ENCODE measurements at places on chromosomes 6 and 20.

- no peak for DNase-seq
These were observed 131.9 kb upstream of the BACH2 start for GRCh38 chr6:90428514-90428913.

GRCh38 chr6:161745594-161746141, 471.8 kb upstream of the AGPAT4 start:
- no peak for DNase-seq

DNA sequence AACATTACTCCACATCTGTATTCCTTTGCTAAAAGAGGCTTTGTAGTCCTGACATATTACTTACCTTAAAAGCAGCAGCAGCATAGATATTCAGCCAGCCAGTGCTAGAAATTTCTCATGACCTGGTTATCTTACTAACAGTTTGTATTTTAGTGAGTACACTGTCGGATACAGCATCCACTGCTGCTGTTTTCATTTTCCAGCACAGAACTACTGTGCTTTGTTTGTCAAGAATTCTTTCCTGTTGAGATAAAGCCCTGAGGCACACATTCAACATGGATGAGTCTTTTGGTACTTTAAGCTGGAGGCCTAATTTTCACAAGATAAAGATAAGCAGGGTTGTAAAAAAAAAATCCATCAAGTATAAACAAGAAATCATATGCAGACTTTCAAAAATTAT, 311.2 kb upstream of the OPRM1 start:
- DNase-seq = no peak

DNA sequence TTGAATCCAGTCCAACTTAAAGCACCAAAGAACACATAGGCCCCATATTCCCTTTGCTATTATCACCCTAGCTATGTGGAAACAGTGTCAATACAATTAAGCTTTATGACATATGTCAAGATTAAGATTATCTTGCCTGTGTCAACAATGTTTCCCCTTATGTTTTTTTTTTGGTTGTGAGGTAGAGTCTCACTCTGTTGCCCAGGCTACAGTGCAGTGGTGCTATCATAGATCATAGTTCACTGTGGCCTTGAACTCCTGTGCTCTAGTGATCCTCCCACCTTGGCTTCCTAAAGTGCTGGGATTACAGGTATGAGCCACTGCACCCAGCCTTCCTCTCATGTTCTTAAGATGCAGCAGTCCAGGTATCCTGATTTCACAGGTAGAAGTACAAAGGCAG, 17.8 kb downstream of the AFG1L start:
- DNase-seq = no peak

GRCh38 chr20:22307409-22307808, 277.0 kb downstream of the FOXA2 start:
- no peak for DNase-seq

DNA sequence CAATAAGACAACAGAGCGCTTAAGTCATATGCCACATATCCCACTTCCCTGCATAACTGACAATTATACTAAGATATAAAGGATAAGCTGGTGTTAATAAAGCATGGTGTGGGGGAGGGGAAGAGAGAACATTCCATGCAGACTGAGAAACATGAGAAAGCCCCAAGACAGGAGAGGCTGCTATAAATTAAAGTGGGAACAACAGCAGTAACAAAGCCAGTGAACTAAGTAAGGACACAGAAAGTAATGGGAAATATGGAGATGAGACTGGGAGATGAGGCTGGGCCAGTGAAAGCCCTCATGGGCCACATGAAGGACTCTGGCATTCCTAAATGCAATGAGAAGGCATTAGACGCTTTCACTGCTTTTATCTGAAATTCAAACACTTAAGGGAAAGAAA, 41.3 kb downstream of the SESN1 start:
- DNase-seq = no peak

DNA sequence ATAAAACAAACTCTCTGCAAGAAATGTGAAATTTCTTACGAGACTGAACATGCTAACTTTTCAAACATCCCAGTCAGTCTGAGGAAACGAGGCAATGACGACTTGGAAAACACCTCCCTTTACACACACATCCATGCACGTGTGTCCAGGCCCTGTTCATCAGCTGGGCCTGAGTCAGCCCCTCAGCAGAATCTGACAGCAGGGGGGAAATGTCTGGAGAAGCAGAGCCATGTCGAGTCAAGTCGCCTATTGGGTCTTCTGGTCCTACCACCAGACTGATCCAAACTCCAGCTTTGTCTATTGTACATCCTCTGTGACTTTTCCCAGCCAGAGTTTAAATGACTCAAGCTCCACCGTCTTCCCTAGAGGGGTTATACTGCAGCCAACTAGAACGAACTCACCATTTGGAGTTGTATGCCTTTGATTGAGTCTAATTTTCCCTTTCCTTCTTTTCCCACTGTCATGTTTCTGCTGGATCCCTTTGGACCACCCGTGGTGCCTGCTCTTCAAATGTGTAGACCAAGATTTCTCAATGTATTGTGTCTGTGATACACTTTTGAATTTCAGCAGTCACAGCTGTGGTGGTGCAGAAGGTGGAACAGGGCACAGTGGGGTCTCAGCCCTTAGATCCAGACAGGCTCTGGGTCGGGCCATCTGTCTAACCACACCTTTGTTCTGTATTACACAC, 254.0 kb downstream of the CDC5L start:
- DNase-seq = no peak

- no peak for DNase-seq
These were observed 829.4 kb downstream of the QKI start for GRCh38 chr6:164243949-164244348.

DNA sequence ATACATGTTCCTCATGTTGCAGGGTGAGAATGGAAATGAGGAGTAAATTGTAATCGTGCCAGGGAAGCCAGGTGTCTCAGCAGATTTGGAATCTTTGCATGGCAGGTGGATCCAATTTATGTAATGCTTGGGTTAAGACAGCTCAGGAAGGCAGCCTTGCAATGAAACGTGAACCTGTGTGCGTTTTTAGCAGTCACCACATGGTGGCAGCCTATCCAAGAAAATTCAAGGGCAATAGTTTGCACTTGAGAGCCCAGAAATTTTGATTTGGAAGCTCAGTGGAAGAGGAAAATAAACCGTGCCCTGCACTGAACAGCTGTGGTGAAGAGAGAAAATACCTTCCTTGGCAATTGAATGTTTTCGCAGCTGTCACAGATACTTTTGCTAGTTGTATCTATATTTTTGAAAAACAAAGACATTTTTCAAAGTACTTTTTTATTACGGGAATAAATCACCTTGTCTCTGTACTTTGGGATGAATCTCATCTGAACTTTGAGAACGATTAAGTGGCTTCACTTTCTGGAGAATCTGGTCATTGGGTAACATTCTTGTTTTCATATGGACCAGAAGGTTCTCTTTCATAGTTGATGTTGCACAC, 26.5 kb downstream of the MTHFD1L start:
- peak; percentile 25 for DNase-seq

DNA sequence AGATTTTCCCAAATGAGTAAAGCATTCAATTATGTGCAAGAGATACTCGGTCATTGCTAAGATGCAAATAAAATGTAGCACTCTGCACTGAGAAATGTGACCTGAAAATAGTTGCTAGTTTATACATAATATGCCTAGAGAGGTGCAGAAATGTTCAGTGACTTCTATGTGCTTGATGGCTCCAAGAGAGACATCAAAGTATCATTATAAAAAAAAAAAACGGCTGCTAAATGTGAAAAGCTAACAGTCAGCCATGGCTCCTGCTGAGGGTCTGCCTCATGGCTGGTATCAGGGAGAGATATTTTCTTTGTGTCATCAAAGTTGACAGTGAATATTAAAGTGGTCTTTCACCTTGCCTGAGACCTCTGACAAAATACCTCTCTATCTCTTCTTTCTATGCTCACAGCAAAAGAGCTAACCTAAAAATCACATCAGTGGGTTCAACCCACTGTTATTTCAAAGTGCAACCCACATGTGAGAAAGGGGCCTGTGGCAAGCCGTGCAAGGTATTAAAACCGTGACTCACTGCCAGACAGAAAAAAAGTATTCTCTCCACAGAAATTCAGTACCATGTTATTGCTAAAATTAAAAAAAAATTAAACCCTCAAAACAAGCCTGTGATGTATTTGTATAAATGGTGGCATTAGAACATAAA, 259.0 kb downstream of the HIVEP2 start:
- DNase-seq = no peak

GRCh38 chr6:144265061-144265357, 20.1 kb upstream of the UTRN start:
- no peak for DNase-seq

DNA sequence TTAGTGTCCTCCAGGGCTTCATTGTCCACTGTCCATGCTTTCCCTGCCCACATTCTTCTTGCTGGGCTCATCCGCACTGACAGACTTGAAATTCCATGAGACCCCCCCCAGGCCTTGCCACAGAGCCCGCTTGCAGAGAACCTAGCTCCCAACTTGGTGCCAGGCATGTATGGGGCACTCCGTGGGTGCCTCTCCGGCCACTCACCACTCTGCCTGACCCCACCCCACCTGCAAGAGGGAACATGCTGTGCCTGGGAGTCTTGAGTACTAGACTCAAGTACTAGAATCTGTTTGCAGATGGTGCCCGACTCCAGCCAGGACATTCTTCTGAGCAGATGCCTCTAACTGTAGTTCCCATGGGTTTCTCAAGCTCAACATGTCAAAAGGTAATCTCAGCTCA, 47.9 kb downstream of the TRERF1 start:
- no peak for DNase-seq

DNA sequence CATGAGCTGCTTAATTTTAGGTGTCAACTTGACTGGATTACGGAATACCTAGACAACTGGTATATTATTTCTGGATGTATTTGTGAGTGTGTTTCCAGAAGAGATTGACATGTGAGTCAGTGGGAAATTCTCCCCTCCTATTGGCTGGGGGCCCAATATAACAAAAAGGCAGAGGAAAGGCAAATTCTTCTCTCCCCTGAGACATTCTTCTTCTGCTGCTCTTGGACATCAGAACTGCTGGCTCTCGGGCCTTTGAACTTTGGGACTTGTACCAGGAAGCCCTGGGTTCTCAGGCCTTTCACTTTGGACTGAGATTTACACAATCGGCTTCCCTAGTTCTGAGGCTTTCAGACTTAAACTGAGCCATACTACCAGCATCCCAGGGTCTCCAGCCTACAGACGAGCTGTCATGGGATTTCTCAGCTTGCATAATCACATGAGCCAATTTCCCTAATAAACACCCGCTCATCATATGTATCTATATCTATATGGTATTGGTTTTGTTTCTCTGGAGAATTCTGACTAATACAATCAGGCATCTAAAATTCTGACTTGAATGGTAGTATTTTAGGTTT, 7.6 kb upstream of the BTN3A3 start:
- DNase-seq = no peak

DNA sequence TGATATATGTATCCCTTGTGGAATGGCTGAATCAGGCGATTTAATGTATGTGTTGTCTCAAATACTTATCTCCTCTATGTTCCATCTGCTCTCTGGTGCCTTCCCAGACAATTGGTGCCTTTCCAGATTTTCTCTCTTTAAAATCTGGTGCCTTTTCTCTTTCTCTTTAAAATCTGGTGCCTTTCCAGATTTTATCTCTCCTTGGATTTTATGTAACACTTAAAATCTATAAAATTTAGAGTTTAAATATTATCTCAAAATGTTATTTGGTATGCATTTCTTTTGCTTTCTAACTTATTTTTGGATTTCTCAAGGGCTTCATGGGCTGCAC, 116.3 kb downstream of the KIF13A start:
- DNase-seq = no peak

- no peak for DNase-seq
These were observed 78.7 kb upstream of the TMEM30A start for GRCh38 chr6:75363304-75363703.

DNA sequence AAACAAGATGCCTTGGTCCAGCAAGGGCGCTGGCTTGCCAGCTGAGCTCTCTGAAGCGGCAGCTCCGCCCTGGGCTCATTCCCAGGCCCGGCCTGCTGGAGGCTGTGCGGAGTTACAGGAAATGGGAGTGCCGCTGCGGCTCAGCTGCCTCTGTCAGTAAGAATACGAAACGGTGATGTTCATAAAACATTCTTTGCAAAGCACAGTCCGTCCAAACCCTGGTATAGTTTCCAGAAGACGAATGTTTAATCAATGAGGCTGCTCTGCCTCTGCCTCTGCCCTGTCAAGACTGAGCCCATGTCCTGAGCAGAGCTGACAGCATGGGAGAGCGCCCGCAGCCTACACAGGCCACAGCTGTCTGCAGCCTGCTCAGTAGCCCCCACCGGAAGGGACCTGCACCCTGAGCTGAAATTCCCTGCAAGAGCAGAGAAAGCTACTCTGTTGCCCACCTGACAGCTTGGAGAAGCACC, 153.3 kb upstream of the SNX9 start:
- peak; percentile 48 for DNase-seq

- DNase-seq = no peak
These were observed 169.9 kb downstream of the QRSL1 start for GRCh38 chr6:106799031-106799894.

DNA sequence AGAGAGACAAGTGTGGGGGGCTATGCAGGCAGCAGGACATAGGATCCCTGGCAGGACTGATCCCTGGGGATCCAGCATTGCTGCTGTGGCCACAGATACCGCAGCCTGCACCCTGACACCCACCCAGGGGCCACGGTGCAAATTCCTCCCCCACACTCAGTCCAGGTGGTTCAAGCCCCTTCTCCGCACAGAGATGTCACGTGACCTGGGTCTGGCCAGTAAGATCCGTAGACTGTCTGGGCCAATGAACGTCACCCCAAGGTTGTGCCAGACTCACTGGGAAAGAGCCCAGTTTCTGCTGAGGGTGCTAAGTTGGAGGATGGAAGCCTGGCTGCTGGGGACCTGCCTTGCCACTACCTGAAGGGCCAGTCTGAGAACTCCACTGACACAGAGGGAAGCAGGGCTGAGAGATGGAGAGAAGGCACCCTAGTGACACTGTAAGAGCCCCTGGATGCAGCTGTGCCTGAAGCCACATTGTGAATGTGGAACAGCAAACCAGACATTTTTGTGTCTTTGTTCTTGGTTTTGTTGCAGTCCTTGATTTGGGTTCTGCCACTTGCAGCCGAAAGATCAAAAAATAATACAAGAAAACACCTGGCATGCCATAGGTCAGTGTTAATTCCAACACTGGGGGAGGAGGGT, 228.6 kb downstream of the PREX1 start:
- DNase-seq = no peak

DNA sequence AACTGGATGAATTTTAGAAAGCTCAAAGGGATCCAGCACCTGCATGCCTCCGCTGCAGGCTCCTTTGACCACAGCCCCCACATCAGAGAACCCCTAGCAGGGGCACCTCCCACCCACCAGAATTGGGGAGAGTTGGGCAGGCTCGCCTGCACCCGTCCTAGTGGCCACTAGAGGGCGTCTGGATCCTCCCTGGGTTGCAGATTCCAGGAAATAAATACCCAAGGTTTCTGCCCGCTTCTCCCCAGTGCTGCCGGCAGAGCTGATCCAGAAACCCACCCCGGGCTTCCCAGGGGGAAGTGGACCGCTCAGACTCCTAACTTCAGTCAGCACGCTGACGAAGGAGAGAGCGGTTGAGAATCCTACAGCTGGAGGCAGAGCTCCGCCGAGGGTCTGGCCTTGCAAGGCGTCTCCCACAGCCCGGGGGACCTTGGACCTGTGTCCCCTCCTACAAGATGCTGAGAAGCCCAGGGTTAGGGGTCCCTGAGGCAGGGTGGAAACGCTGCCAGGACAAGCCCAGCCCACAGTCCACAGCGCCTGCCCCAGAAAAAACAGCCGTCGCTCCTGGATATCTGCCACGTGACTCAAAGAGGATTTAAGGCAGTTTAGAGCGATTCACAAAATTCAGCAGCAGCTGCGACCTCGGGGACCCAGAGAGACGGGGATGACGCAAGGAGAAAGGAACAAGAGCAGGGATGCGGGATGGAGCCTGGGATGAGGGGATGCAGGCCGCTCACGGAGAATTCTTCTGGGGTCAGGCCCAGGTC, 32.6 kb upstream of the PHACTR3 start:
- peak; percentile 59 for DNase-seq

- no peak for DNase-seq
These were observed 33.2 kb upstream of the SLC22A23 start for GRCh38 chr6:3489961-3490624.
